ENCODE measurements at places on chromosomes 2 and 18. TPM values are rescaled to one million over a fixed set of nuclear protein-coding genes. Genes with fewer than 3 reads are reported as not detected.

SKA1 gene
- 0.24 TPM for polyA plus RNA-seq

DNA sequence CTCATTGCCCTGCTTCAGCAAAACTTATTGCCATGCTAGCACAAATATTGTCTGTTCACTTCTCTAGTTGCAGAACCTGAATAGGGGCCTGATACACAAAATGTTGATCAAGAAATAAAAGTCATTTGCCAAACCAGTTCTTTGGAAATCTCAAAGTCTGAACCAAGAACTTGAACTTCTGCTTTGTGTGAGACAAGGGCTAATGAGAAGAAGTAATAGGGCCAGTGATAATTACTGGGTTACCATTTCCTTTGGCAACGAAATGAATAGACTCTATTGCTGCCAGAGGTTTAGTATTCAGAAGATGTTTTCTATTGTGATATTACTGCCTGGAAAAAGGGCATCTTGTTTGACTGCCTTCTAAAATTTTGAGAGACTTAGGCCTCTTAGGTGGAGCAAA, 35.0 kb downstream of the TMEFF2 start:
- DNase-seq = no peak

GRCh38 chr2:5548991-5549715, 143.0 kb upstream of the SOX11 start:
- no peak for DNase-seq

TMEM237 gene
- 2.5 TPM for polyA plus RNA-seq

HRH4 gene
- not detected for polyA plus RNA-seq

- DNase-seq = no peak
Measured at GRCh38 chr2:15429032-15429431, 132.1 kb downstream of the NBAS start.

GRCh38 chr2:229363185-229363814, 92.2 kb upstream of the PID1 start:
- no peak for DNase-seq

DNA sequence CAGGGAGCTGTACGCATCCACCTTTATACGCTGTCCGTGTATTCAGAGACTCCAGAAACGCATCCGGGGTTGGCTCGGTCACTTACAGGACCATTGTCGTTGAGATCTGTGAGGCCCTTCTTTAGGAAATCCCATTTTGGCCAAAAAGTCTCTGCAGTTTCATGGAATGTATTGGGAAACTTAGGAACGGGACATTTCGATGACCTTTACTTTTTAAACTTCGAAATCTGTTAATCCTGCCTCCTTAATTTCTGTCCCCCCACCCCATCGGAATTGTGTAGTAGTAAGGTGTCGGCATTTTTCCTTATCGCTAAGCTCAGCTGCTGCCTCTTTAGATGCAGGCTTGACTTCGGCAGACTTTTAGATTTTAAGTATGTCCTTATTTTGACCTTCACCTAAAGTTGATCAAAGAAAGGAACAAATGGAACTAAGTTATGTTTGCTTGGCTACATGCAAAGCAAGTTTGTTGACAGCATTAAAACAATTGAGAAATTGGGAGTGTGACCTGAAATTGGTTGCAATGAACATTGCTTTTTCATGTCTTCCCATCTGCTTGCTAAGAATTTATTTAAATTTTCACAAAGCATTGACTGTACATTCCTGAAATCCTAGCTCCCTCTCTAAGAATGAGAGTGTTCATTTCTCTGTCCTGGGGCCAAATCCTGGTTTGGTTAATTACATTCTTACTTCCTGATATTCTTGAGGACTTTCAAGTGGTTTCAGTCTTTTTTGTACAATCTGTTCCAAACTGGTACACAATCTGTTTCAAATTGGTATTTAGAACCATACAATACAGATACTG, 884 bp upstream of the RAPH1 start:
- DNase-seq = no peak
